ENCODE measurements at places on chromosomes 5 and 9.

GRCh38 chr9:79689576-79689975 is 117.8 kb downstream of the TLE4 start:
- DNase-seq: no peak

GRCh38 chr5:122236270-122237040 is 75.6 kb upstream of the SNCAIP start:
- no peak for DNase-seq

DNA sequence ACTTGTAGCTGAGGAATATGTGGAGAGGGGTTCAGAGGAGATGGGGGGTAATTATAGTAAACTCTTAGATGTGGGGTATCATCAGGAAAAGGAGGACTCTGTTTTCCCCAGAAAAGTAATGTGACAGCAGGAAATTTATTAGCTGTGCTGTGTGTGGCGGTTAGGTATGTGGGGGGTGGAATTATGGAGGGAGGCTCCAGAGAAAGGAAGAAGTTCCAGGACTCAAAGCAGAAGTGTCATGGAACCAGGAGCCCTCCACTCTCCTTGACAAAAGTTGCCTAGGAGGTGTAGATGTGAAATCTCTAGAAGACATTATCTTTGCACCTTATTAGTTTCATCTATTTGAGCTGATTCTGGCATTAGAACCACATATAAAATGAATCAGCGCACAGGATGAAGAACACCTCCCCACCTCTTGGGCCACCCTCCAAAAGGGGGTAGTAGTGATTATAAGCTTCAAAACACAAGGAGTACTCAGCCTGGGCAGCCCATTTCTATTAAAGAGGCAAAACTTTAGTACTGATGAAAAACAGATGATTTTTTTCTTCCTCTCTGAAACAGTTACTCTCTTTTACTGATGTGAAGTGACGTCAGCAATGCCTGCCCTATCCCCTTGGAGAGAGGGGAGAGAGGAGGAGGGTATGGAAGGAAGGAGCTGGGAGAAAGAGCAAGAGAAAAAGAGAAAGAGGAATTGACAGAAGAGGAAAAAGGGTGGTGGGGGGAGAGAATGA is 18.2 kb downstream of the NR2F1 start:
- DNase-seq: no peak

DNA sequence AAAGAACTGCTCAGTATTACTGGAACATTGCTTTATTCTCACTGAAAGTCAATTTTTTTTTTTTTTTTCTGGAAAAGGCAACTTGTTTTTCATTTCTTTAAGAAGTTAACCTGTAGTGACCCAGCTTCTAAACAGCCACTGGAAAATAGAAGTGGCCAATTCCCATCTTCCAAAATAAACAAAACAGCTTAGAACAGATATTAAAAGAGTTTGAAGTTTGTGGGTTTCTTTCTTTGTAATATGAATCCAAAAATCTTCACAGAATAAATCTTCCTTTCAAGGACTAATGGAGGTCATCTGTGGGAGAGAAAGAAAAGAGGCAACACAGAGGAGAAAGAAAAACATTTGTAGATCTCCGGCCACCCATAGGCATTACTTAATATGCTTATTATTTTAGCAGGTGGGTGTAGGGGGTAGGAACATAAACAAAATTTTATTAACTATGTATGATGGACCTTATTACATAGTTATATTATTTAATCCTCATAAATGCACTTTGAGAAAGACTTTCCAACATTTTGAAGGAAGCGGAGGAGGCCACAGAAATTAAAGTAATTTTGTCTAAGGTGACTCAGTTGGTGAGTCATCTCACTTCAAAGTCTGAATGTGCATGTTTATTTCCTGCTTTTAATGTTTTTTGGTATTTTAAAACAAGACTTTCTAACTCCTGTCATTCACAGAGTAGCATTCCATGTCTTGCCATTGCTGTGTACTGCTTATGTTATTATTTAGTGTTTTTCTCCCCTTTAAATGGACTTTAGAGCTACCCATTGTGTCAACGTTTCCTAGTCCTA is 1791.8 kb upstream of the WWC1 start:
- DNase-seq: no peak

DNA sequence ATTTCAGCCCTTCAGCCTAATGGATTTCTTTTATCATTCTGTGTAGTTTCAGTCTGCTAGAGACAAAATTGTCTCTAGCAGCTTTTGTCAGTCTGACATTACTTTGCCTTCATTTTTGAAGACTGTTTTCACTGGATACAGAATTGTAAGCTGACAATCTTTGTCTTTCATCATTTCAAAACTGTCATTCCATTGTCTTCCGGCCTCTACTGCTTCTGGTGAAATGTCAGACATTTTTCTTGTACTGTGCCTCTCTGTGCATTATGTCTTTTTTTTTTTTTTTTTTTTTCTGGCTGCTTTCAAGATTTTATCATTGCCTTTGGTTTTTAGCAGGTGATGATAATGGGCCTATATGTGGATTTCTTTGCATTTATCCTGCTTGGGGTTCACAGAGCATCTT is 51.3 kb upstream of the ZNF169 start:
- DNase-seq: no peak

Measured in T-helper 2 cell (primary cell).